ENCODE measurements at places on chromosomes 13 and 19.

- peak; percentile 50 for DNase-seq
These were observed 421 bp downstream of the DGKH start for GRCh38 chr13:42048684-42049453.

DNA sequence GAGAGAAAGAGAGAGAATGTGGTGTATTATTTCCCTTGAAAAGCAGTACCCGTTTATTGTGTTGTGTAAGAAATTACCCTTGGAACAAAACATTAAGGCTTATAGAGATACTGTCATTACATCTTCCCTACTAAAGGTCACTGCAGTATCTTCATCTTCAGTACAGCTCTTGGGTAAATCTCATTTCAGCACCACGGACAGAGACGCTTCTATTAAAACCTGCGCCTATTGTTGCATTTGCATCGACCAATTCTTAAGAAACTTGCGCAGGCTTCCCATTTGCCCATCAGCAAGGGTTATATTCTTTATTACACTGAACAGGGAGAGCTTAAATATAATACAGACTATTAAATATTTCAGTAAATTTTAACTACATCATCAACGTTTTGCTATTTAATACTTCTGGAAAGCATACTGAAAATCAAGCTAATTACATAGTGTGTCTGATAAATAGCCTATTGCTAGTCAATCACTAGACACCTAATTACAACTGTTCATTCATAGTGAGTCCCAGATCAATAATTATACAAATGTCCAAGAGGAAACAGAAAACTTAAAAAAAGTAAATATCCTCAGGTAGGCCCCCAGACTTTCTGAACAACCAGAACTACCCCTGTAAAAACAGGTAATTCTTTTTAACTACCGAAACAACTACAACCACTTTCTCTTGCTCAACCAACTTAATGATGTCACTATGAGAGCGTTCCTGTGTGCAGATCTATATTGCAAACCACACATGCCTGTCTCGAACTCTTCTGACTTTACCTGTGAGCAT, 350.6 kb downstream of the LIG4 start:
- no peak for DNase-seq

DNA sequence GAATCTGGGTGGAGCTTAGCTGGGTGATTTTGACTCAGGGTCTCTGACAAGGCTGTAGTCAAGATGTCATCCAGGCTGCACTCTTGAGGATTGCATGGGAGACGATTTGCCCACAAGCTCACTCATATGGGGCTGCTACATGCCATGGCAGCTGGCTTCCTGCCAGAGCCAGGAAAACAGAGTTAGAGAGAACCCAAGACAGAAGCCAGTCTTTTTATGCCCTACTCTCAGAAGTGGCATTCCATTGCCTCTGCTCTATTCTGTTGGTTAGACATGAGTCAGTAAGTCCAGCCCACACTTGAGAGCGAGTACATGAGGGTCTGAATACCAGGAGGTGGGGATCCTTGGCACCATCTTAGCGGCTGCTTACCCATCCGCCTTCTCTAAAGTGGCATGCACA, 9.5 kb downstream of the POLR1D start:
- DNase-seq = no peak

DNA sequence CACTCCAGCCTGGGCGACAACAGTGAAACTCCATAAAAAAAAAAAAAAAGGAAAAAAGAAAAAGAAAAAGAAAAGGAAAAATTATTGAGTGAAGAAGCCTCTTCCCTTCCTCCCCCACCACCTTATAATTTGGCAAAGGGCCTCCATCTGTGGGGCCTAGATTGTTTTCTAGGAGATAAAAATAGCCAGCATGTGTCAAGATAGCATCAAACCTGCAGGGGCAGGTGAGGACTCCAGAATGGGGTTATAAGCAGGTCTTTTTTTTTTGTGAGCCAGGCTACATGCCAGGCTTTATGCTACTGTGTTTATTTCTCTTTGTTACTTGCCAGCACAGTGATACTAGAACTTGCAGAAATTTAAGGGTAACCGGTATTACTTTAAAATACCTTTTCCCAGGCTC, 11.7 kb upstream of the TRIM13 start:
- no peak for DNase-seq

DNA sequence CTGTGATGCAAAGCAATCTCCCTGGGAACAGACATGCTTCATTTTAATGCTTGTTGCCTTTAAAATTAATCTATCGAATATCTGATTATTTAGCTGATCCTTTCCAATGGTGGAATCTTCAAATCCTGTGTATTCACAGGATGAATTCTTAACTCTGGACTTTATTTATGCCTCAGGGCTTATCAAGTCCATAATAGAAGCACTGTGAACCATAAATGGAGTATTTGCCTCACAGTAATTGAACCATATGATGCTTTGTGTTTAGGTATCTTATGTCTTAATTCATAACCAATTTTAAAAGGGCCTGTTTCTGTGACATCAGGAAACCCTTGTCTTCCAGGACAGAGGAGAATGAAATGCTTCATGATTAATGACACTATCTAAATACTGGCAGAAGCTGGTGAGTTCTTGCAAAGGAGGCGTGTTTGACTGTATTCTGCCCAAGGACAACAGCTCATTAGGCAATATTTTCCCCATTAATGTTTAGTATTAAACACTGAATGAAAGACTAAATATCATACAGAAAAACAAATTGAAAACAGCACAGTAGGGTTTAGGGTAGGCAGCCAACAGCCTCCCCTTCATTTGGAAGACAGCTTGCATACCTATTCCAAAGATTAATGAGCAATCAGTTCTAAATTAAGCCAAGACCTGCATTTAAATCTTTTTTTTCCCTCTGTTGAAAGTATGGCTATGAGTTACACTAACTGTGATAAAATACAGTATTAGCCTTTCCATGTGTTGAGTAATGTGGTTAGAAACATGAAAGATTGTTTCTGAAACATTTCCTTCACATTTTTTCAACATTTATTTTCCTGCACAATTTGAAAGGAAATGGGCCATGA, 709.4 kb downstream of the PCDH9 start:
- no peak for DNase-seq

DNA sequence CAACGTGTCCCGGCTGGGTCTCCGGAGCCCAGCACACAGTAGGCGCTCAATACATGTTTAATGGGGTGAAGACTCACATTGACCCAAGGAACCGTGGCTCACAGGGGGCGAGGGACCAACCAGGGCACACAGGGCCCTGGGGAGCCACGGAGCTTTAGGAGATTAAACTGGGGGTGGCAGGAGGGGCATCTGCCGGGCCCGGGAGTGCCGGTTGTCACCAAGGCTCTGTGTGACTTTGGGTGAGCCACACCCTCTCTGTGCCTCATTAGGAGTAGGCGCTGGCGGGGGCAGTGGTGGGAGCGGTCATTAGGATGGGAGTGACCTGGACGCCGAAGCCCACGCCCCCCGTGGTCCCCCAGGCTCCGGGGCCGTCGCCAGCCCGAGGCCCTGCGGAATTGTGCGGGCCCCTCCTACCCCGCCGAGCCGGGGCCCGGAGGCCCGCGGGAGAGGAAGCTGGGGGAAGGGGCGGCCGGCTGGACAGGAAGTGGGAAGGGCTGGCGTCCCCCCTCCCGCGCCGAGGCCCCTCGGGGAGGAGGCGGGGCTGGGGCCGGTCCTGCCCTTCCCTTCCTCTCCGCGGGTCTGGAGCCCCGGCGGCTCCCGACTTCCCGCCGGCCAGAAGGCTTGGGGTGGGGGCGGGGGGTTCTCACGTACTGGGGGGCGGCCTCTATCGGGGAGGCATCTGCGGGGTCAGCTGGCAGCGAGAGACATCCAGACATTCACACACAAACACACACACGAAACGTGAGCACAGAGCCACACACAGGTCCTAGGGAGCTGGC, 1.8 kb upstream of the SSBP4 start:
- DNase-seq = no peak

- no peak for DNase-seq
These were observed 4.3 kb upstream of the NR1H2 start for GRCh38 chr19:50371914-50372475.

- no peak for DNase-seq
These were observed 179.1 kb downstream of the DCT start for GRCh38 chr13:94300401-94300800.

DNA sequence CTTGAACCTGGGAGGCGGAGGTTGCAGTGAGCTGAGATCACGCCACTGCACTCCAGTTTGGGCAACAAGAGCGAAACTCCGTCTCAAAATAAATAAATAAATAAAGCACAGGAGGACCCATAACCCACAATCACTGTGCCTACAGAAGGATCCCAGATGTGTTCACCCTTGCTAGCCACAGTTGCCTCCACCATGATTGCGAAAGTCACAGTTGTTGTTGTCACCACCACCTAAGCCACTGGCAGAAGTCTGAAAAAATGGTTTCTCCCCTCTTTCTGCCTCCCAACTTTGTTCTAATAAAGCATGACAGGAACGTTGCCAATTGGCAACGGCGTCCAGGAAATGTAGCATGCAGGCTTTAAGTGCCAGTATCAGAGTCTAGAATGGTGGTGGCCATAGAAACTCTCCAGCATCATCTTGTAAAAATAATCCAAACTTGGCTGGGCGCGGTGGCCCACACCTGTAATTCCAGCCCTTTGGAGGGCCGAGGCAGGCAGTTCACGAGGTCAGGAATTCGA, 2.2 kb upstream of the EPS15L1 start:
- no peak for DNase-seq

- DNase-seq = no peak
These were observed 46.4 kb downstream of the STOML3 start for GRCh38 chr13:38944219-38944618.

DNA sequence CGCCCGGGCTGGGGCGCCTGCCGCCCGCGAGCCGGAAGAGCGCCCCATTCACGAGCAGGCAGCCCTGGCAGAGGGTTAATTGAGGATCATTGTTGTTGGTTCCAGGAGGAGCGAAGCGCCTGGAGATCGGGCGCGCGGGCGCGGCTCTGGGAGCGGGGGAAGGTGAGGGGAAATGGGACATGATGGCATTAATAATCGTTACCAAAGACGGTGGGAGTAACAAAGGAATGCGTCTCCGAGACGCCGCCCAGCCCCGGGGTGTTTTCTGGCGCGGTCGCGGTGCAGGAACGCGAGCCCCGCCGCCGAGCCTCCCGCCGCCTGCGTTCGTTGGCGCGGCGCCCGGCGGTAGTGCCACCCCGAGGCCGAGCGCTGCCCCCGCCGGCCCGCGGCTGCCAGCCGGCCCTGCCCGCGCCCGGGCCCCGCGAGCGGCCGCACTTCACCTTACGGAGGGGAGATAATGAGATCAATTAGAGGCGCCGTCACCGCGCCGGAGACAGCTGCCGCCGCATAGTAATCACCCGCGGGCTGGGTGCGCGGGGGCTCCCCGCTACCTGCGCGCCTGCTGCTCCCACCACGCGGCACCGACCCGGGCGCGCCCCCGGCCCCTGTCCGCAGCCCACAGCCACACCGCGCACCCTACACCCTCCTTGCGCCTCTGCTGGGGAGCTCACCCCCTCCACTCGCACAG, 2.8 kb downstream of the ZNF536 start:
- no peak for DNase-seq

DNA sequence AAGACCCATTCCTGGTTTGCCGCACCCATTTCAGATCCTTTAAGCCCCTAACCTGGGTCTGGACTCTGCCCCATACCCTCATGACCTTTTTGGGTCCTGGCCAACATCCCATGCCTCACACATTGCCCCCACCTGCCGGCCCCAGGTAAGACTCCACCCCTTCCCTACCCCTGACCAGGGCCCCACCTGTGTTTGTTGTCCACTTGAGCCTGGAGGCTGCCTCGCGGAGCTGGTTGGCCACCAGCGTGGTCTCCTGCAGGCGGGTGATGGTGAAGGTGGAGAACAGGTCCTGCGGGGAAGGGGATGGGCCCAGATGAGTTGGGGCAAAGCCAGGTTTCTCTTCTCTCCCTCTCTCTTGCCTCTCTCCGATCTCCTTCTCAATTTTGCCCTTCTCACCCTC, 19.5 kb downstream of the MAN2B1 start:
- no peak for DNase-seq

DNA sequence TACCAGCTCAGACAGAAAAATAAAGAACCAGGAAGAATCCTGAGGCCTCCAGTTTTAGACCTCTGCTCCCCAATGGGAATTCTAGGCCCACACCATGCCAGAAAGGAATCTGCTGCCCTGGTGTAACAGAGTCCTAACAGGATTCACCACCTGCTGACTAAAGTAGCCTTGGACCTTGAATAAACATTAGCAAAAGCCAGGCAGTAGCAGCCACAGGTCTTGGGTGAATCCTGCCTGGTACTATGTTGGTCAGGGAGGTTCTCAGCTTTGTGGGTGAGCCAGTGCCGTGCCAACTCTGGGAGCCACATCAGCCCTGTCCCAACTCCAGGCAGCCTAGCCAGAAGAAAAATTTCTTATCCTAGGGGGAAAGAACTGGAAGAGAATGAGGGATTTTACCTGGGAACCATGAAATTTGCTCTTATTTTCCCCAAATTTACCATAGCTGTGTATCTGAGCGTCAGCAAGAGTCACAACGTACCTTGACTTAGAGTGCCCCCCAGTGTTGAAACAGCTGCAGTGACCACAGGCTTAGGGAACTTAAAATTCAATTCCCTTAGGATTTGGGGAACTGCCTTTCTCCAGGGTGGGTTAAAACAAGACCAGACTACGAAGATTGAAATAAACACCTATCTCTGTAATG, 1895.6 kb upstream of the PRR20A start:
- no peak for DNase-seq

GRCh38 chr13:51066091-51066831, 44.8 kb downstream of the C13orf42 start:
- DNase-seq = no peak

GRCh38 chr19:34135054-34135800, 37.1 kb upstream of the LSM14A start:
- DNase-seq = no peak

DNA sequence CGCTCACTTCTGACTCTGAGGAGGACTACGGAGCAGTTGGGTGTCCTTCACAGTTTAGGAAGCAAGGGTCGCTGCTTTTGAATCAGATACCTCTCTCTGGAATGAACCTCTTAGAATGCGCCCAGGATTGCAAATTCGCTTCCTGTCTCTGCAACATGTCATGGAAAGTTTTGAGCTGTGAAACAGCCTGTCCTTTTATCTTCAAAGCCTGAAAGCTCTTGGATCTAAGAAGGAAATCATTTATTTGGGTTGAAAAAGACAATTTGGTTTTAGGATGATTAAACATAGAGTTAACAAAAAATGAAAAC, 134.1 kb downstream of the KATNAL1 start:
- DNase-seq = no peak

- DNase-seq = no peak
These were observed 70.0 kb upstream of the GTF3A start for GRCh38 chr13:27354379-27354778.

- no peak for DNase-seq
These were observed 82.4 kb downstream of the RYR1 start for GRCh38 chr19:38515896-38516295.

- no peak for DNase-seq
These were observed 1.8 kb upstream of the SHD start for GRCh38 chr19:4277191-4277696.

- DNase-seq = no peak
These were observed 64.4 kb downstream of the WASF3 start for GRCh38 chr13:26621731-26622401.

GRCh38 chr19:45824041-45824471, 8.9 kb upstream of the RSPH6A start:
- DNase-seq = no peak
